A549 treated with Mapracorat at 1 μM for 4 hours (cell line): ENCODE measurements at places on chromosomes 12 and 14. TPM values are rescaled to one million over a fixed set of nuclear protein-coding genes. Genes with fewer than 3 reads are reported as not detected.

Gene VWF
- 0.15 to 0.34 TPM (median 0.18 TPM) in 5 replicates for total RNA-seq

Gene KERA
- total RNA-seq, result not detected in 5 replicates

Gene POTEM
- not detected in 5 replicates for total RNA-seq

Gene SSPN
- total RNA-seq, result 0.43 to 0.73 TPM (median 0.48 TPM) in 5 replicates

Gene SDS
- 0.29 to 2.7 TPM (median 1.8 TPM) in 5 replicates for total RNA-seq

Gene PTCSC3
- total RNA-seq, result not detected in 5 replicates

Gene KIF5A
- total RNA-seq, result 0.13 to 0.29 TPM (median 0.20 TPM) in 5 replicates

Gene SAMD15
- 1.6 to 2.5 TPM (median 1.9 TPM) in 5 replicates for total RNA-seq

Gene KCNK10
- total RNA-seq, result not detected in 5 replicates

Gene MYF5
- total RNA-seq, result not detected in 5 replicates

Gene PLEK2
- total RNA-seq, result 16.7 to 21.8 TPM (median 18.4 TPM) in 5 replicates

Gene TBX3
- 38.2 to 56.5 TPM (median 55.1 TPM) in 5 replicates for total RNA-seq

Gene PMEL
- total RNA-seq, result 1.1 to 1.5 TPM (median 1.1 TPM) in 5 replicates

Gene KLHDC1
- total RNA-seq, result 0.24 to 0.49 TPM (median 0.28 TPM) in 5 replicates

Gene RNU6-7
- not detected in 5 replicates for total RNA-seq

Gene GLI1
- total RNA-seq, result 5.7 to 7.0 TPM (median 6.5 TPM) in 5 replicates

Gene SYT1
- total RNA-seq, result 4.5 to 5.8 TPM (median 5.4 TPM) in 5 replicates

Gene SLC38A2
- 102 to 163 TPM (median 137 TPM) in 5 replicates for total RNA-seq
